ENCODE measurements at places on chromosomes 4 and X.

GRCh38 chrX:133350751-133351150 is 64.5 kb downstream of the GPC4 start:
- no peak for DNase-seq

DNA sequence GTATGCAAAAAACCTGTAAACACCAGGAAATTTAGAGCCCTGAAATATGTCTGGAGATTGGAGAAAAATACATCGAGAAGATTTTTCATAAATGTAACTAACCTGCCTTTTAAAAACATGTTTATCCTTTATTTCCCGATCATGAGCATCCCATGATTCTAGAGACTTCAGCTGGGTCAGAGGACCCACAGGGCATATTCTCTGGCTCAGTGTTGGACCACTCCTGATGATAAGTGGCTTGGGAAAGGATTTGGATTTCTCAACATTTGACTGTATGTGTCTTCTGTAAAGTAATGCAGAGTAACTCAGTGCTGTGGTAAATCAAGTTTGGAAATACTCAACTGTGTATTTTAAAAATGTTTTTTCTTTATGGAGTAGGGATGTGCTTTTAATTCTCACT is 40.0 kb upstream of the ANK2 start:
- no peak for DNase-seq

GRCh38 chr4:6727081-6727942 is 11.3 kb downstream of the BLOC1S4 start:
- DNase-seq, result no peak

- DNase-seq, result no peak
Observed at GRCh38 chrX:38859602-38860001, 58.3 kb downstream of the MID1IP1 start.

- DNase-seq, result no peak
Observed at GRCh38 chr4:158704274-158704673, 18.9 kb downstream of the PPID start.
